Activated T-cell treated with anti-CD3 and anti-CD28 coated beads for 4 hours (primary cell): ENCODE measurements at places on chromosomes 12 and 14.

- DNase-seq: no peak
Measured at GRCh38 chr14:98900798-98901197, 371.2 kb downstream of the BCL11B start.

- DNase-seq: no peak
Measured at GRCh38 chr14:62436261-62436660, 609.0 kb downstream of the KCNH5 start.

DNA sequence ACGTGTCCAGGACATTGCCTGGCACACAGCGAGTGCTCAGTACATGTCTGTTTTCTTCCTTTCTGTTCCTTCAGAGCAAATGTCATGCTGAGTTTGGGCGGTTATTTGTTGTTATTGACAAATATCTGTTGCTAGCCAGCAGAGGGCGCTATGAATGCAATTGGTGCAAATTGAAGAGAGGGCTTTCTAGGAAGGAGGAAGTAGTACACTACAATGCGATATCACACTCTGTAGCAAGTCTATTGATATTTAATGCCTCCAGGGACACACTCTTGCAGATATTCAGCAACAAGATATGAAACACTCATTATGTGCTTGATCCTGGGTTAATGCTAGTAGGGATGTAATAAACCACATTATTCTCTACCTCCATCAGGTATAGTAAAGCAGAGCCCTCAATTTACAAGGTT is 267.3 kb upstream of the SRRM4 start:
- DNase-seq: no peak

GRCh38 chr12:121917950-121918678 is at the start of gene CFAP251:
TSS of gene CFAP251 (plus strand) at chr12:121918592. CDS start at chr12:121921306, 2,714 bp downstream.
- DNase-seq: peak; percentile 94

GRCh38 chr14:59086241-59086882 is 102.1 kb upstream of the DAAM1 start:
- DNase-seq: no peak

GRCh38 chr14:75280831-75281653 is 2.4 kb downstream of the FOS start:
- DNase-seq: no peak

- DNase-seq: no peak
Measured at GRCh38 chr12:125674554-125675338, 609.5 kb downstream of the AACS start.

DNA sequence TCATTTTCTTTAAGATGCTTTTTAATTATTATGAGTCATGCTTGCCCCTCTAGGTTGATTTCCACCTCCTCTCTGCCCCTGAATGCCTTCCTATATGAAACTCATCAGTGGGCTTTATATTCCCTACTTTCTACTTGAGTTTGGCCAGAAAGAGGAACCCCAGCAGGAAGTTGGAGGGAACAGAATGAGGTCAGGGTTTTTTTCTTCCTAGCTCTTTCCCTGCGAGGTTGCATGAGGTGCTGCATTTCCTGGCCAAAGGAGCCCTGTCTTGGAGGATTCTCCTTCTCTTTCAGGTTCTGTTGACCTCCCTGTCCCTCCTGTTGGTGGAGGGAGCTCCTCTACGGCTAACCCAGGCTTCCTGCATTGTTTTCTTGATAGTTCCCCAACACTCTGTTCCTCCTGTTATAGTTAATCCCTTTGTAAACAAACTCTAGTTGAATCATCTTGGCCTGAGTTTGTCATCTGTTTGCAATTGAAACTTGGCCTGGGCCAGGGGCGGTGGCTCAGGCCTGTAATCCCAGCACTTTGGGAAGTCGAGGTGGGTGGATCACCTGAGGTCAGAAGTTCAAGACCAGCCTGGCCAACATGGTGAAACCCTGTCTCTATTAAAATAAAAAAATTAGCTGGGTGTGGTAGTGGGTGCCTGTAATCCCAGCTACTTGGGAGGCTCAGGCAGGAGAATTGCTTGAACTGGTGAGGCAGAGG is 15.3 kb upstream of the SPIC start:
- DNase-seq: no peak

DNA sequence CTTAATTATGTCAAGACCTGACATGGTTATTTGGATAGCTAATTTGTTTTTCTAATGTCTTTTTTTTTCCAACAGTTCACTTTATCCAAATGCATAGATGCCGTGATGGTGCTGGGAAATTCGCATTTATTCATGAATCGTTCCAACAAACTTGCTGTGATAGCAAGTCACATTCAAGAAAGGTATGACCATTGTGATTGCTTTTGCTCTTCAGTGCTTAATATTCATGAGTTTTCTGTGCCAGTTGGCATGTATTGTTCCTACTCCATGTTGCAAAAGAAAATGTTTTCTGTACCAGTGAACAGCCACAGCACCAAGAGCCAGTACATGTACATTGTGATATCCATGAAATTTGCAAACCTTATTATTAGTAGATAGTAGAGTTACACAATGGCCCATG is 11.8 kb downstream of the GTF2H3 start:
- DNase-seq: no peak

DNA sequence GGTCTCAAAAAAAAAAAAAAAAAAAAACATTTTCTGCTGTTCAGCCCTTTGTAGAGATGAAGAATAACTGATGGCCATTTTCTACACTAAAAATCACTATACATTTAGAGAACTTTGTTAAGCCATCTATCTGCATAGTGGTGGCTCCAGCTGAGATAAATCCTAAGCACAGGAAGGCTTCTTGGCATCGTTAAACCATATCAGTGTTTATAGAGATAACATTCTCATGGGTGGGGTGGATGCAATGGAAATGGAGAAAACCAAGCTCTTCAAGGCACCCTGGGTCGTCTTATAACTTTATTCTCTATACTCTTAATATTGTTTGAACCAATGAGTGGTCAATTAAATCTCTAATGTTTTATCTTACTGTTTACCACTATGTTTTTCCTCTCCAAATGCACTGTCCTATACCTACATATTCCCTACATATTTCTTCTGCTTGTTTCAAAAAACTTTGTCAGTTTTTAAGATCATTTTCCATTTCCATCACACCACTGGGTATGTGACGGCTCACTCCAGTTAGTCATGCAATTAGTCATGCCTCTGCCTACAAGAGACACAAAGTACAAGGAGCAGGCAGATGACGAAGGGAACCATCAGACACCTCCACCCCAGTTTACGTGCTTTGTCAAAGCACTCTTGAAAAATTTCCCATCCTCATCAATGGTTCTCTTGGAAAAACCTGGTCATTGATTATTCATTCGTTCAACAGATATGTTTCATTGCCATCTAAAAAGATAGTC is 119.3 kb upstream of the OVCH1 start:
- no peak for DNase-seq

DNA sequence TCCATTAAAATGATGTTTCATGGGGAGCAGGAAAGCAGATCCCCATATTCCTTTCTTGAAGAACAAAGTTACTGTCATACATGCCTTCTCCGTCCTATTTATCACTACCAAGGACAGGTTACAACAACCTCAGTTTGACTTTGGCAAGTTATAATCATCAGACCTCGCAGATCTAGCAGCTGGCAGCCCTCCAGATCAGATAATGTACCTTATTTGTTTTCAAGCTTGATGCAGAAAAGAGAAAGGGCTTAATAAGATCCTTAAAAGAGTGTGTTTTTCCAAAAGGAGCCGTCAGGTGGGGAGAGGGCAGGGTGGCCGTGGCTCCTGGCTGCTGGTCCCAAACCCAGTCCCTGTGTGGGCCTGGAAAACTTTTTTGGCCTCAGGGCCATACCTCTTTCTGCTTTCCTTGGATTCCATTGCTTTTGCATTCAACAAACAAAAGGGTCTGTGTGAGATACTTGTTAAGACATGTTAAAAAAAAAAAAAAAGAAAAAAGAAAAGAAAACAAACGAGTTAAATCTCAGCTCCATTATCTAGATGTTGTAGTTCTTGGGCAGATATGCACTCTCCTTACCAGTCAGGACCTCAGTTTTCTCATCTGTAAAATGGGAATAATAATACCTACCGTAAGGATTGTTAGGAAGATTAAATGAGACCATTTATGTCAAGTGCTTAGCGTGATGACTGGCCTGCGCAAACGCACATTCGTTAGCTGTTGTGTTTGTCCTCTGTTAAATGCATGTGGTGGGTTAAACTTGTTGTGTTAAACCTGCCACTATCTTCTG is 64.6 kb downstream of the B4GALNT3 start:
- DNase-seq: no peak

DNA sequence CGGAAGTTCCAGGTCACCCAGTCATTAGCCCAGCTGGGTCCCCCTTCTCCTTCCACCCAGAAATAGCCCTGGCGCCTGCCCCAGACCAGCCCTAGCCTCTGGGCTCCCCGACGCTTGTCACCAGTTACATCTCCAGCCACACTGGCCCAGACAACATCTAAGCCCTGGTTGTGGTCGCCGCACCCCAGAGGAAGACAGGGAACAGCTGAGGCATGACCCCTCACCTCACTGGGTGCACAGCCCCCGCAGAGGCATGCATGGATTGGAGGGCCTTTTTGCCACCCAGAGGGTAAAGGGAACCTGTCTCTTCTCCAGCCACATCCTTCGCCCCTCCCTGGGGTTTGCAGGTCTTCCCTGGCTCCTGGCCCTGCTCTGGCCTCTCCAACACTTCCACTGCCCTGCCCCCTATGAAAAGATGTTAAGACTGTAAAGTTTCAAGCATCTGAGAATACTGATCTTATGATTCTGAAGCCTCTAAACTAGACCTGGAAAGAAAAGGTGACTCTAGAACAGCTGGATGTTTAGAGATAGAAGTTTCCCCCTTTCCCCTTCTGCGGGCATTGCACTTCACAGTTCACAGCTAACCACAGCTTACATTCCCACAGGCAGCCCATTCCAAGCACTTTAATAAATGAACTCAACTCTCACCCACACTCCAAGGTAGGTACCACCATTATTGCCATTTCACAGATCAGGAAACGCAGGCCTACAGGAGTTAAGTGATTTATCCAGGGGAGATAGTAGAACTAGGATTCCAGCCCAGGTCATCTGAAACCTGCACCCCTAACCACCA is 14.7 kb downstream of the TMEM119 start:
- DNase-seq: no peak

- DNase-seq: no peak
Measured at GRCh38 chr12:46546634-46547273, 174.2 kb upstream of the SLC38A2 start.

GRCh38 chr12:86137936-86138335 is 118.3 kb downstream of the MGAT4C start:
- DNase-seq: no peak

DNA sequence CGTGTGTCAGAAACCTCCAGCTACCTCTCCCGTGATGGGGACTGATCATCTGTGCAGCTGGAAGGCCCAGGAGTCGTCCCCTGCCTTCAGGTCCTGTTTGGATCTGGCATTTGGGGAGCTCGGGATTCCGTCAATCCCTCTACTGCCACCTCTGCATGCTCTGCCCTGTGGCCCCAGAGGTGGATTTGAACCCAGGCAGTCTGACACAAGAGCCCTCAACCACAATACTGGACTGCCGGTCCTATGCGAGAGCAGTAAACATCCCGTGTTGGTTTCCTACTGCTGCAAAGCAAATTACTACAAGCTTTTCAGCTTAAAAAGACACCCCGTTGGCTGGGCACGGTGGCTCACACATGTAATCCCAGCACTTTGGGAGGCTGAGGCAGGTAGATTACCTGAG is 121.9 kb upstream of the FKBP4 start:
- no peak for DNase-seq

- DNase-seq: no peak
Measured at GRCh38 chr12:52063082-52063924, 6.5 kb upstream of the ATG101 start.

DNA sequence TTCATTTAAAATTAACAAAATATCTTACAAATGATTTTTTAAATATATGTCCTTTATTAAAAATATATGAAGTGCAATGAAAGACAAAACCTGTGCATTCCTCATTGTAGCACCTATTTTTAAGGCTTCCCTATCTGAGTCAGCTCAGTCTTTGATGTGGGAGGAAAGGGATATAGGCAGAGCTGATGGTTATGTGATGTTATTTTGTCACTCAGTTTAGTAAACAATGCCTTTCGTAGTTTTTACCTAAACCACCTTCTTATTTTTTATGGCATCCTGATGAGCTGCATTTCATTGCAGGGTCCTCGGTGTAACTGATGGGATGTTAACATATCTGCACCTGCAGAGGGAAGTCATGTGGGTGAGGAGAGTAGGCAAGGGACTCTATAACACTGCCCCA is 58.9 kb upstream of the FRMD6 start:
- no peak for DNase-seq

- DNase-seq: no peak
Measured at GRCh38 chr14:63039866-63040265, 5.4 kb downstream of the KCNH5 start.

DNA sequence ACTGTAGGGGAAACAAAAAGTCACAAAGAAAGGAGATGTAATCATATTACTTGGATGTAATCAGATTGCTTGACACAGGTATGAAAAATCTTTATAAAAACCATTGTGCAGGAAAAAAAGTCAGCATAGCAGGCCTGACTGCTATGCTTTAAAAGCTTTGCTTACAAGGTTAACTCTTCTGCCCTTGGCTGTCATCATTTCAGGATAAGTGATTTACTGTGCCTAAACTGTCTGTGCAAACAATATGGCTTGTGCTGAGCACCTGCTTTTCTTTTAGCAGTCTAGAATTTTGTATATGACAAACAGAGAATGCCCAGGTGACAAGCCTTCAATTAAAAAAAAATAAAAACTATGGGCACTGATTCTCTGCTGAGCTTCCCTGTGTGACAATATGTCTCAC is 63.8 kb upstream of the PLEKHG7 start:
- DNase-seq: no peak

DNA sequence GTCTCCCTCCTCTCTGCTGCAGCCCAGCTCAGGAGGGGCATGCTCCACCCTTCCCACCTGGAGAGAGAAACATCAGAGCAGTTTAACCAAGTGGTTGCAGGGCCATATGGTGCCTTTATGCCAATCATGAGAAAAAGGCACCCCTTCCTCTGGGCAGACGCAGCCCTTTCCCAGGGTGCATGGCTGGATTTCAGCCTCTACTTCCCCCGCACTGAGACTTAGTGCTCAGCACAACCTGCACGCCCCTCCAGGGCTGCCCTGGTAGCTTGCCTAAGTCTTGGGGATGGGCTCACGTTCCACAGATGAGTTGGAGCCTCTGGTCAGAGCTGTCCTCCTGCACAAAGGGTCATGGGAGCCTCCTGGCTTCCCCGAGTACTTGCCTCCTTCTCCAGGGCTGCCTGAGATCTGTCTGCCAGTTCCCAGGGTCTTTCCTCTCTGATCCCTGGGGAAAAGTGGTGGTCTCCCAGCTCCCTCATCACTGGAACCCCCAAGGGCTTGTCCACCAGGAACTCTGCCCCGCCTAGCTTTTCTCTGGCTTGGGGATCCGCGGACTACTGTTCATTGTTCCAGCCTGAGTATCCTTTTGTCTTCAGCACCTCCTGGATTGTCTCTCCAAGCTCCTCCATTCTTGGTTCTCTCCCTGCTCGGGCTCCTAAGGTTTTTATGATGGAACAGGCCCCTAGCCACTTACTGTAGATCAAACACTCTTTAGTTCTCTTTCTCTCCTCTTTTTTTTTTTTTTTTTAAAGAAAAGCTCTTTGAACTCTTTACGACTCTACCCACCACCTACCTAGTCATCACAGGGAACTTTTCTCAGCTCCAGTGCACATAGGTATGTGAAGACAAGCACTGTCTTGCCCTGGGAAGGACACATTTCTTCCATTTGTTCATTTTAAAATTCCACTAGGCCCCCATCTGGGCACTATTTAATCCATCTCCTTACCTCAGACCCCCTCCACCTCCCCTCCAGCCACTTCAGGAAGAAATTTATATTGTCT is 6.1 kb upstream of the KRT74 start:
- no peak for DNase-seq

- peak; percentile 61 for DNase-seq
Measured at GRCh38 chr12:13165617-13166041, 30.9 kb upstream of the EMP1 start.
